Fibroblast of skin of left biceps (primary cell): ENCODE measurements at places on chromosomes 6 and 20.

DNA sequence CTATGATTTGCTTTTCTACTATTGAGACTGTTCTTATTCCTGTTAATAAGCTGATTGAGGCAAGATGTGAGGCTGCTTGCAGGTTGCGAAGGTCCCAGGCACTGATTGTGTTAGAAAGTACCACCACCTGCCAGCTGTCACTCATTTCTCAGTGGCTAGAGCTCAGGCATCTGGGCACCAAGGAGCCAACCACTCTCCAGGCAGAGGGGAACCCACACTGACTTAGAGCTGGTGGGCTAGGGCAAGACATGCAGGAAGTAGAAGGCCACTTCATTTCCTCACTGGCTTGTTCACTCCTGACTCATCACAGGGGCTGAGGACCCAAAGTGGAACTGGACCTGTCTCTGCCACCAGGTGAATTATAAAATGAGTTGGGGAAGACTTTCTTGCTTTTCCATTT is 7.8 kb upstream of the DLL1 start:
- no peak for DNase-seq

- DNase-seq, result peak; percentile 35
Observed at GRCh38 chr20:50450881-50451752, 59.1 kb upstream of the PTPN1 start.

DNA sequence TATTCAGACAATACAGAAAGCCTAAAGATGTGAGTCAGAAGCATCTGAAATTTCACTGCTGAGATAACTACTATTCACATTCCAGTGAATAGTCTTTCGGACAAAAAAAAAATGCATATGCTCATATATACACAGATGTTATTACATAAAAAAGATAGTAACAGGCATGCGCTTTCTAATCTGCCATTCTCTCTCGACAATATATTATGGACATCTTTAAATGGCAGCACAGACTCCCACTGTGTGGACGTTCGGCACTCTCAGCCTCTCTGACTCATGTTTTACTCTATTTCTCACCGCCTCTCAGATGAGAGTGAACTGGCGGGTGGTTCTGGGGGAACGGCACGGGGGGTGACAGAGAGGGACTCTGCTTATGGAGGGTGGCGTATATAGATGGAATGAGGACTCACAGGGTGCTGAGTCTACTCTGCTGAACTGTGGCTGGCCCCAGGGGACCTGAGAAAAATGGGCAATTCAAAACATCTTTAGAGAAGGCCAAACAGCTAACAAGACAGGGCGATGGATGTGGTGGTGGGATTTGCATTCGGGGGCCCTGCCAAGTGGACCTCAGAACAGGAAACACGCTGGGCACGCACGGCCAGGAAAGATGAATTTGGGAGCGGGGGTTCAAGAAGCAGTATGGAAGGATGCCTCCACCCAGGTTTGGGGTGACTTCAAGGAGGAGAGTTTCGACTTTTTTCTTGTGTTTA is 68.9 kb downstream of the MDGA1 start:
- no peak for DNase-seq

DNA sequence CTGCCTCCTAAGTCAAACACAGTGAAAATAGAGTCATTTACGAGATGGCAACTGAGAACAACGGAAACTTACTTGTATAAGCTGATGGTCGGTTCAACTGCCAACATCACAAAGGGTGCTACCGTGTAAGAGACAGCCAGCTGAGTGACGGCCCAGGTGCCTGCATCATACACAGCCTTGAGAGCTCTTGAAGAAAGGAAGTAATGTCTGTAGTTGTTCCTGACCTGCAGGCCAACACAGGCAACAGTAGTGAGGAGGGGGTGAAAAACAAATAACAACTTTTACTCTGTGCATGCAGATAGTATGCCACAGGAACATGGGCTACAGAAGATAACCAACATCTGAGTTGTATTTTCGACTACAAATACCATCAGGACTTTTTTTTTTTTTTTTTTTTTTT is 102.7 kb downstream of the MBOAT1 start:
- no peak for DNase-seq

DNA sequence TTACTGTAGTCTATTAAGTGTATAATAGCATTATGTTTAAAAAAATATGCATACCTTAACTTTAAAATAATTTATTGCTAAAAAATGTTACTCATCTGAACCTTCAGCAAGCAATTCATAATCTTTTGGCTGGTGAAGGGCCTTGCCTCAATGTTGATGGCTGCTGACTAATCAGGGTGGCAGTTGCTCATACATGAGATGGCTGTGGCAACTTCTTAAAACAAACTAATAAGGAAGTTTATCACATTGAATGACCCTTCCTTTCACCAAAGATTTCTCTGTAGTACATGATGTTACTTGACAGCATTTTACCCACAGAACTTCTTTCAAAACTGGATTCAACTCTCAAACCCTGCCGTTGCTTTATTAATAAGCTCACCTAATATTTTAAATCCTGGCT is 84.0 kb downstream of the TASP1 start:
- DNase-seq, result no peak

- no peak for DNase-seq
Observed at GRCh38 chr6:77688649-77689048, 35.8 kb downstream of the MEI4 start.

- no peak for DNase-seq
Observed at GRCh38 chr6:170452767-170453545, 100.2 kb downstream of the PSMB1 start.

GRCh38 chr6:24492475-24492874 is 2.3 kb upstream of the ALDH5A1 start:
- no peak for DNase-seq

DNA sequence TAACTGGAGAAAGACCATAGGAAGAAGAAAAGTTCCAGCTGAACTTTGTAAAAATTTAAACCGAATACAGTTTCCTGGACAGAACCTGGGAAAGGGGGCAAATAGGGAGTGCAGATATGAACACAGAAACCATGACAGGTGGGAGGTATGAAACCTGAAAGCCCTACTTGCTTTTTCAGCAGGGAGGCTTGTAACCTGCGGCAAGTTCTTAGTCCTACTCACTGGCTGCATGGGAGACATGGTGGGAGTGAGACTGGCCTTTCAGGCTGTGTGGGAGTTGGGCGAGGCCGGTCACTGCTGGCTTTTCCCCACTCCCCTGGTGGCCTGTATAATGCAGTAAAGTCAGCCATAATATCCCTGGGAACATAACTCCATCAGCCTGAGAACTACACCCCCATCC is 54.2 kb downstream of the ROS1 start:
- DNase-seq, result no peak

- DNase-seq, result no peak
Observed at GRCh38 chr20:31861385-31862156, 8.8 kb downstream of the DUSP15 start.

- DNase-seq, result no peak
Observed at GRCh38 chr6:32855467-32856174, 1.6 kb downstream of the PSMB9 start.

DNA sequence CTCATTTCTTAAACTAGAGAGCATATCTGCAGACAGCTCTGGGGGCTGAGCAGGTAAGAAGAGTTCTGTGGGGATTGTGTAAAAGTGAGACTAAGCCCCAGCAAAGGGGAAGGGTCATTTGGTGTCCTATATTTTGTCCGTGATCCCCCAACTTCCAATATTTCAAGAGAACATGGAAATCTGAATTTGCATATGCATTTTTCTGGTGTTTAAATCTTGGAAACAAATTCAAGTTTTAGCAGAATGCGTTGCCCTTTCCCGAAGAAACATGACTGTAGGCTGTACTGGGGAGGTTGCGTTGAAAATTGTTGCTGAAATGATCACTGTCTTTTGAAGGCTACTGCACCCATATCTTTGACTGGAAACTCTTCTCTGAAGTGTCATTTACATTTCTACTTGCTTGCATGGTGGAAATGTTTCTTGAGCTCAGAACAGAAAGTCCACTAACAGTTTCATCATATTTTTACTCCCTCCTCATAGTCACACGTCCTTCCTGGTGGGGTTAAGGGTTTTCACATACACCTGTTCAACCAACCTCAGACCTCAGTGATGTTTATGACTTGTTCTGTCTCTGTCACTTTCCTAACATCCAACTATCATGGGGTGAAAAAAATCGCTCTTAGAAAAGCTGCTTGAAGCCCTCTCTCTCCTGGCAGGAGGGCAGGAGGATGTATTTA is 140.3 kb downstream of the BCAS1 start:
- no peak for DNase-seq

DNA sequence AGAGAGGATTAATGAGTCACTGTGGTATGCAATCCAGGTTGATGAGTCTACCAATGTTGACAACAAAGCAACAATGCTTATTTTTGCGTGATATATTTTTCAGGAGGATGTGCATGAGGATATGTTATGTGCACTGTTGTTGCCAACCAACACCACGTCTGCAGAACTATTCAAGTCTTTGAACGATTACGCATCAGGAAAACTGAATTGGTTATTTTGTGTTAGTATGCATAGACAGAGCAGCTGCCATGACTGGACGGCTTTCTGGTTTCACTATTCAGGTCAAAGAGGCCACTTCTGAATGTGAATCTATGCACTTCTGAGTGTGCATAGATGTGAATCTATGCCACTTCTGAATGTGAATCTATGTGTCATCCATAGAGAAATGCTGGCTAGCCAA is 134.0 kb upstream of the GRIK2 start:
- no peak for DNase-seq

GRCh38 chr6:53796791-53797190 is 2.0 kb downstream of the LRRC1 start:
- no peak for DNase-seq

- peak; percentile 34 for DNase-seq
Observed at GRCh38 chr6:56450882-56451739, 191.6 kb downstream of the DST start.

DNA sequence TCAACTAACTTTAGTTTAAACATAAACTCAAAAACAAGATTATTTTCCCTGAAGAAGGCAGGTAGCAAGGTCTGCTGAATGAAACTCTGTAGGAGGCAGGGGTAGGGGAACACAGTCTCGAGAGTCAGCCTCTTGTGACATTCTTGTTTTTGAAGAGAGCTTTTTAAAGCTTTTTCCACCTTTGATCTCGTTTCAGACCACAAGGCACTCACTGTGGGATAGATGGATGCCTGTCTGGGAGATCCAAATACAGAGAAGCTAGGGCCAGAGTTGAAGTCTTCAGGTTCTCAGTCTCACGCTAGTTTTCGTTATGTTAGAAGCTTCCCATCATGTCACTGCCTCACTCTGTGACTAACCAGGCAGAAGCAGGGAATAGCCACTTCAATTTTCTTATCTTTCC is 14.9 kb downstream of the F13A1 start:
- no peak for DNase-seq

GRCh38 chr6:20933057-20933788 is 399.0 kb downstream of the CDKAL1 start:
- DNase-seq, result no peak
